ENCODE measurements at places on chromosomes 6 and 20.

DNA sequence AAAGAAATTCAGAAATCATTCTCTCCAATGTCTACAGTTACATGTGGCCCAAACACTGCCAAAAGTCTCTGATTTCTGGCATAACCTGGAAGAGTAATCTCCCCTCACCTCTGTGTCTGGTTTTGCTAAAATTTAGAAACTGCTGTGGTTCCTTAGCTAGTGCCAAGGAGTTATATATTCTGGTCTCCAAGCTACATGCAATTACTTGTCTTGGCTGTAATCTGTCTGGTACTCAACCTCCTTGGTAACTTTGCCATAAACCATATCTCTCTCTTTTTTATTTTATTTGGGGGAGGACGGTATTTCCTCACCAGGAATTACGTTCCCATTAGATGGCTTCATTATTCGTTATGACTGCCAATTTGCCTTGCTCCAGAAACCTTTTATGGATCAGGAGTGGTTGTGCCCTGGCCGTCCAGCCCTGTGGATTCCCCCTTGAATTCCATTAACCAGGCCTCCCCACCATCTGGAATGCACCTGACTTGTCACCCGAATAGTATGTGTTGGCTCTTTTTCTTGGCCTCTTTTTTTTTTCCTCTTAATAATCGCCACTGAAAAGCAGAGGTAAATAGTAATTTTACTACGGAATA is 400.0 kb downstream of the CD83 start:
- no peak for DNase-seq

- DNase-seq: no peak
Measured at GRCh38 chr20:17227219-17227575, 357 bp downstream of the PCSK2 start.

- DNase-seq: no peak
Measured at GRCh38 chr6:169663468-169663867, 38.4 kb downstream of the WDR27 start.

GRCh38 chr6:51027283-51028065 is 208.8 kb downstream of the TFAP2B start:
- DNase-seq: no peak

GRCh38 chr20:1154691-1155090 is 30.1 kb downstream of the TMEM74B start:
- no peak for DNase-seq

DNA sequence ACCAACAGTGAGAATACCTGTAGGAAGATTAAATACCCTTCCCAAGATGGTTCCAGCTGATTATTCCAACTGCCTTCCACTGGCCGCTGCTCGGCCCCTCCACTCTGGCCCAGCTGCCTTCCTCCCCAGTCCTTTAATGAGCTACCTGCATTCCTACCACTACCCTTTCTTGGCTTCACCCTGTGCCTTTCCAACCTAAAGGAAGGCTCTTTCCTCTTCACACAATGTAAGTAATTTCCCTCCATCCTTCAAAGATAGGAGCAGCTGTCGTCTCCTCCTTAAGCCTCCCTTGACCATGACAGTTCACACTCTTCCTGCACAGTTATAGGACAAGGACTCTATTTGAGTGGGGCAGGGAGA is 16.2 kb upstream of the SNX9 start:
- no peak for DNase-seq

DNA sequence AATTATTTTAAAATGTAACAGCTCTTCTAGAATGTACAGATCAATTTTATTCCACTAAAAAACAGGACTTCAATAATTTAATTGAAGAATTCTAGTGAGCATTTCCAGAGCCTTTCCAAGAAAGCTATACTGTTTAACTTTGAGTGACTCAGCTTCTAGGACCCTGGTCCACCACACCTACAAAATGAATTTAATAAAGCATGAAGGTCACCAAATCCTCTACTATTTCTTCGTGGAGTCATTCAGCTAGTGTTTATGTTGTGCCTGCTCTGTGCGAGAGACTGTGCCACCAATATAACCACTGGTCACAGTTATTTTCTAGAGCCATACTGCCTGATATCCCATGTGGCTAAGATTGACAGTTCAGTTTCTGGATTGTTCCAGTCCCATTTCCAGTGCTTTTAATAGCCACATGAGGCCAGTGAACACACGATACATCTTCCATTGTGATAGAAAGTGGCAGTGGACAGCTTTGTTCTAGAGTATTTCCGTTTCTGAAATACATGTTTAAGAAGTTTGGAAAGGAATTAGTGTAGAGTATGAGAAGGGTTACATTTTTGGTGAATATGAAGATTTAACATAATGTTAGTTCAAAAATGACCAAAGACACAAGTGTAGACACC is 160.7 kb downstream of the MTHFD1L start:
- no peak for DNase-seq

GRCh38 chr6:84086545-84087429 is 53.2 kb downstream of the MRAP2 start:
- no peak for DNase-seq

DNA sequence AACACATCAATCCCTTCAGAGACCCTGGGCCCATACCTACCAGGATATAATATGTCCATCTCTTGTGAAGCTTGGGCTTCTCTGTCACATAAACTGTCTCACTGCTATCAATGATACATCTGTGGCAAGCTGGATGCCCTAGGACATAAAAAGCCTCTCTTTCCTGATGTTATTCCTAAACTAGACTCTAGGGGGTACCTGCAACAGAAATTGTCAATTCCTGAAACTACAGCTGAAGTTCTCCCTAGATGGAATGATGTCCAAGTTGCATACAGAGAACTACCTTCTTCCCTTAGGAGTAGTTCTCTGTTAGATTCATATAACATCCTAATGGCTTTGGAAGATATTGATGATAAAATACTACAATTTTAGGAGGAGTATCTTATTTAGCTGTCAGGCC is 35.8 kb downstream of the TBX18 start:
- no peak for DNase-seq

DNA sequence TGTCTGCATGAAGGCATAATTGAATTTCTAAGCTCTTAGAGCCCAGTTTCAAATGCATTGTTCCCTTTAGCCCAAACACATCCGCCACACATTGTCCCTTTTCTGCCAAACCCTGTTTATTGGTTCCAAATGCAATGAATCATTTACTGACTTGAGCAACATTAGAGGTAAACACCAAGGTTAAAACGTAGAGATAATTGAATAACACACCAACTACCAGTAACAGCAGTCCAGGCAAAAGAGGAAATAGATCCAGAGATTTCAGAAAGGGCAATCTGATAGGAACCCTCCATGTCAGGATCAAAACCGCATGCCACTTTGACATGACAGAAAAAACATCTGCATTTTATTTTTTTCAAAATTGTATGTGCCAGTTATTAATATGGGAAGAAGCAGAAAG is 114.8 kb downstream of the PKHD1 start:
- DNase-seq: no peak

GRCh38 chr6:33143113-33143770 is 49.0 kb downstream of the COL11A2 start:
- no peak for DNase-seq

DNA sequence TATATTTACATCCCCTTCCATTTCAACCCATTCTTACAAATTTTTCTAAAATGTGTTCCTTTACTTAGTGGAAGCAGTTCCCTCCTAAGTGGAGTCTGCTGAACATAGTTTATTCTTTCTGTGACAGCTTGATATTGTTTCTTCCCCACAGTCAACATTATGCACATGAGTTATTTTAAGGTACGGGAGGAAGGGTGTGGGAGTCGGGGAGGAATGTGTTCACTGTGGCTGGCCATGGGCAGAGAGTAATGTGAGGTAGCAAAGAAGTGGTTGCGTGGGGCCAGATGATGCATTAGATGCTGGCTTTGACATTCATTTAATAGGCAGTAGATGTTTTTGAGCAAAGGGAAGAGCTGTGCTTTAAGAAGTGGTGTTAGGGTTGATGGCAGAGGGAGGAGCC is 98.5 kb downstream of the ARMC2 start:
- no peak for DNase-seq

DNA sequence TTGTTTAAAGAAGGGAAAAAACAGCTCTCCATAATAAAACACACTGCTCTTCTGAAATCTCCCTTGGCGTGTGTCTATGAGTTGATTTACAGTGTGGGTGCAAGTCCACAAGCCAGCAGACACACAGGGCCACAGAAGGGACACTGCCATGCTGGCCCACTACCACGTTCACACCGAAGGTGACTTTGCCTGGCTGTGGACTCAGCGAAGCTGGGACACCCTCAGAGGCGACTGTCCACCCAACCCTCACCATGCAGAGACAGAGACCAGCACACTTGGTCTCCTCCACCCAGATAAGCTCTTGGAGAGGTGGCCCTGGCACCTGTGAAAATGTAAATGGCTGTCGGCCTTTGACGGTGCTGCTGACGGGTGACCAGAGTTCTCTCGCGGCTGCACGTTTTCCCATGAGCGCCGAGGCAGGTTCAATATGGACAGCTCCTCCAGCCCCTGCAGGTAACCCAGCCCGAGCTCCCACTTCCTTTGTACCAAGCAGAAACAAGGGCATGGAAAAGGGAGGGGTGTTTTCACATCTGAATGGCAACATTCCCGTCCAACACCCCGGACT is 78.0 kb downstream of the YTHDF1 start:
- DNase-seq: no peak

- no peak for DNase-seq
Measured at GRCh38 chr20:53652090-53652858, 58.6 kb upstream of the ZNF217 start.

DNA sequence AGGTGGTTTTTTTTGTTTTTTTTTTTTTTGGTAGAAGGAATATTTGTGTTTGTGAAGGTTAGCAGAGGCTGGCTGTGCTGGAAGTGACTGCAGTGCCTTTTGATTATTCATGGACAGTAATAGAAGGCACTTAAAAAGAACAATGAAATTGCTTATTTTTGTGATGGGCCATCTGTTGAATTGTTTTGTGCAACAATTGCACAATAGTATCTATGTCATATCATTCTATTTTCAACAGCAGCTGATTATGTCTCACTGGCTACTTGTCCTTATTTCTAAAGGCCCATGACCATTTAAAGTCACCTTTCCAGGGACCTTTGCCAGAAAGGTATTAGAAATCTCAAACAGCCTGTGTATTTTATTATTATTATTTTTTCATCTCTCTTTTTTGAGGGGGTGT is 70.6 kb downstream of the AFG1L start:
- DNase-seq: no peak

DNA sequence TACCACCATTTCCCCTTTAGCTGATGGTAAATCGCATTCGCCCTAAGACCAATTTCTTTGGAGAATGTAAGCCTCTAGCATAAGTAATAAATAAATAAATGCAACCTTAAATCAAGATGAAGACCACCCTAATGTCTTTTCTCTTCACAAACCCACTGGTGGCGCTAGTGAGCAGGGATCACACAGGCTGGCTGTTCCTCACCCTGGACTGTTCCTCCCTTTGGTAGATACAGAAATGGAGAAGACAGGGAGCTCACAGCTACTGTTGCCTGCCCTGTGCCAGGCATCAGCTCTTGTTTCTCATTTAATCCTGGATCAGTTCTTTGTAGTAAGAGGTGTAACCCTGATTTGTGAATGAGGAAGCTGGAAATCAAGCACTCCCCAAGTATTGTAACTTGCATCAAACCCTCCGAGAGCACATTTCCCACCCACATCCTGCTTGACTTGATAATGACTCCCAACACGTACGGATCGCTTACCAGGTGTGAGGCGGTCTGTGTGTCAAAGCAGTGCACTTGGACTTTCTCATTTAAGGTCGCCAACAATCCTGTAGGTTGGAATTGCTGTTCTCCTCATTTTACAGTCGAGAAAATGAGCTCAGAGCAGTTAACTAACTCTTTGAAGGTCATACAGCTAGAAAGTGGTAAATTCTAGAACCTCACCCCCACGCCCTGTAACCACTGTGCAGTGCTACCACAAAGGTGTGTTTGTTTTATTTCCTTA is 236.1 kb downstream of the TSHZ2 start:
- DNase-seq: peak; percentile 11

GRCh38 chr6:125888989-125889656 is 67.4 kb upstream of the HINT3 start:
- DNase-seq: peak; percentile 5

- DNase-seq: no peak
Measured at GRCh38 chr6:151916075-151916474, 108.6 kb downstream of the ESR1 start.

- no peak for DNase-seq
Measured at GRCh38 chr6:158854214-158855101, 35.3 kb upstream of the EZR start.
